ENCODE measurements at places on chromosomes 13 and 19.

GRCh38 chr19:51808333-51808986, 13.5 kb downstream of the FPR3 start:
- no peak for DNase-seq

GRCh38 chr19:49824662-49825061, 6.6 kb downstream of the MED25 start:
- no peak for DNase-seq

DNA sequence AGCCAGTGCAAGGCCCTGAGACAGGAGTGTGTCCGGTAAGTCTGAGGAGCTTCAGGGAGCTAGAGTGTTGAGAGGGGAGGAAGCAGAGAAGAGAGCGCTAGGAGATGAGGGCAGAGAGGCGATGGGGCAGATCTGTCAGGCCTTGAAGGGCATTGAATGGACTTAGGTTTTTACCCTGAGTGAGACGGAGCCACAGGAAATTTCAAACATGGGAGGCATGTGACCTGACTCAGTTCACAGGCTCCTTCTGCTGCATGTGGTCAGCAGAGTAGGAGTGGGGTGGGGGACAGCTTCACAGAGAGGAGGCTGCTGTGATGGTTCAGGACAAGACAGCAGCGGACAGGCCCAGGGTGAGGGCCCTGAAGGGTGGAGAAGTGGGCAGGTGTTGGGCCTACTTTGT, 2.5 kb upstream of the FAM98C start:
- DNase-seq, result no peak

DNA sequence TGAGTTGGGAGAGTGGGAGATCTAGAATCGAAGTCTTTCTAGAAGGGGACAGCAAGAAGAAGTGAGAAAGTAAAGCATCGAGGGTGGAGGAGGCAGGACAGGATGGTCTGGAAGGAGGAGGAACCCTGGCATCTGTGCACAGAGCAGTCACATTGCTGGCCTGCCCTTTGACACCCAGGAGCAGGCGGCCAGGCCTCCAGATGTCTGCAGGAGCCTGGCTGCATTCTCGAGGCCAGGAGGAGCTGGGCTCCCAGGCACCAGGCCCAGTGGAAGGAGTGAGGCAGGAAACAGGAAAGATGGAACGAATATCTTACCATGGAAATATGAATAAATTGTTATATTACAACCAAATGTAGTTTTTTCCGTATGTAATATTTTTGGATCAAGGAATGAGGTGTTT, 27.7 kb upstream of the ARGLU1 start:
- DNase-seq, result no peak

- DNase-seq, result no peak
Observed at GRCh38 chr19:49823472-49823871, 5.4 kb downstream of the MED25 start.

Measured in heart left ventricle (tissue), 16 donors.